ENCODE measurements at places on chromosomes 4 and X. TPM values are rescaled to one million over a fixed set of nuclear protein-coding genes. Genes with fewer than 3 reads are reported as not detected.

RS1 gene
- 4.5 TPM for total RNA-seq

SLC49A3 gene
- total RNA-seq = 30.2 TPM

EMCN gene
- total RNA-seq = 37.7 TPM

- no peaks in the 10 kb centered on the region for H3K27me3 ChIP-seq
- DNase-seq = no peak
- H3K4me3 ChIP-seq = no peak overlapping the region
- H3K36me3 ChIP-seq = no peaks in the 10 kb centered on the region
Measured at GRCh38 chr4:36884151-36884550, 360.4 kb upstream of the NWD2 start.

GRCh38 chrX:48787505-48788443, 1.4 kb downstream of the GATA1 start:
- no peak for DNase-seq
- H3K27me3 ChIP-seq = no peaks in the 10 kb centered on the region
- H3K4me1 ChIP-seq = no peaks in the 10 kb centered on the region
- no peak overlapping the region for H3K27ac ChIP-seq

DNA sequence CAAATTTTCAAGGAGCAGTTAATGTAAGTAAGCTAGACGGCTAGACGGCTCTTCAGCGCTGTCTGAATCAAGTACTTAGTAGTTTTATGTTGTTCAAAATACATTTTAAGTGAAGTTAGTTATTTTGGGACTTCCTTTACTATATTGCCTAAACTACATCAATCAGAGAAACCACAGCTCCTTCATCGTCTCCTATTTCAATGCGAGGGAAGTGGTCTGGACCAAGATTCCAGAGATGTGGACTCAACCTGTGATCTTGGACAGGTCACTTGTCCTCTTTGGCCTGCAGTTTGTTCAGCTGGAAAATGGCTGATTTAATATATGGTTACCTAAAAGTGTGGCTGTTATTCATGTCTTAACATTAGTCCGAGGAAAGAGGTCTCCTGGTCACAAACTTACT, 10.6 kb downstream of the ING2 start:
- DNase-seq = no peak
- H3K4me3 ChIP-seq = no peak overlapping the region
- H3K4me1 ChIP-seq = no peaks in the 10 kb centered on the region
- H3K27ac ChIP-seq = no peak overlapping the region
- no peaks in the 10 kb centered on the region for H3K27me3 ChIP-seq

DNA sequence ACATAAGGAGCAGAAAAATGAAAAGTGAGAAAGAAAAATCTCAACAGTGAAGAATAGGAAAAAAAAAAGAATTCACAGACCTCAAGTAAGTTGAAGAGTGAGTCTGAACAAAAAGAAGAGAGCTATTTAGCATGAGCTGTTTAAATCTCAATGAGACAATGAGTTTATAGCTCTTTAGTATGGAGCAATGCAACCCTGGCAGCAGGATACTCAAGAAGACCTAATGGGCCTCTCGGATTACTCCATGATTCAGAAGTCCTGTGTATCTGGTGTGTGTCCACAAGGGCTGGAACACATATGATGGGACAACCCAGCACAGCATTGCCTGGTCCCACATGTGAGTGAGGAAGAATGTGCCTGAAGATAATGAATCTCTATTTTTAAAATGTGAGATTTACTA, 563.1 kb upstream of the INTU start:
- no peaks in the 10 kb centered on the region for H3K4me1 ChIP-seq
- no peaks in the 10 kb centered on the region for H3K27me3 ChIP-seq
- H3K36me3 ChIP-seq = no peaks in the 10 kb centered on the region
- DNase-seq = no peak
- no peak overlapping the region for H3K4me3 ChIP-seq

GRCh38 chr4:88341227-88342192, 37.1 kb upstream of the HERC6 start:
- no peaks in the 10 kb centered on the region for H3K4me1 ChIP-seq
- no peak overlapping the region for H3K4me3 ChIP-seq
- peak; percentile 21 for DNase-seq

DNA sequence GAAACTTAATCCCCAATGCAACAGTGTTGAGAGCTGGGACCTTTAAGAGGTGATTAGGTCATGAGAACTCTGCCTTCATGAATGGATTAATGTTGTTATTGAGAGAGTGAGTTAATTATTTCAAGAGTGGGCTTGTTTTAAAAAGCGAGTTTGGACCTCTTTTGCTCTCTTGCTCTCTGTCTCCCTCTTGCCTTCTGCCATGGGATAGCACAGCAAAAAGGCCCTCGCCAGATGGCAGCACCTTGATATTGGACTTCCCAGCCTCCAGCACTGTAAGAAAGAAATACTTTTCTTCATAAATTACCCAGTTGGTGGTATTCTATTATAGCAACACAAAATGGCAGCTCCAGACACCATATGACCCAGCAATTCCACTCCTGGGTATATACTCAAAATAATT, 7.0 kb upstream of the ATP6AP2 start:
- H3K36me3 ChIP-seq = no peaks in the 10 kb centered on the region
- DNase-seq = no peak
- no peak overlapping the region for H3K27ac ChIP-seq
- no peaks in the 10 kb centered on the region for H3K4me1 ChIP-seq

GRCh38 chrX:129522184-129523078, 859 bp downstream of the SMARCA1 start:
- peak overlapping the region; percentile 85 for H3K27ac ChIP-seq
- H3K4me3 ChIP-seq = peak overlapping the region; percentile 59
- no peaks in the 10 kb centered on the region for H3K27me3 ChIP-seq
- no peaks in the 10 kb centered on the region for H3K36me3 ChIP-seq

GRCh38 chr4:101201421-101201820, 145.9 kb downstream of the PPP3CA start:
- peaks cover 5% of the 10 kb centered on the region for H3K4me1 ChIP-seq
- H3K36me3 ChIP-seq = no peaks in the 10 kb centered on the region
- H3K27me3 ChIP-seq = no peaks in the 10 kb centered on the region
- no peak overlapping the region for H3K27ac ChIP-seq

GRCh38 chr4:61204353-61205060, 4.4 kb downstream of the ADGRL3 start:
- H3K27ac ChIP-seq = no peak overlapping the region
- no peak overlapping the region for H3K4me3 ChIP-seq
- DNase-seq = no peak
- H3K4me1 ChIP-seq = no peaks in the 10 kb centered on the region
- H3K27me3 ChIP-seq = no peaks in the 10 kb centered on the region

DNA sequence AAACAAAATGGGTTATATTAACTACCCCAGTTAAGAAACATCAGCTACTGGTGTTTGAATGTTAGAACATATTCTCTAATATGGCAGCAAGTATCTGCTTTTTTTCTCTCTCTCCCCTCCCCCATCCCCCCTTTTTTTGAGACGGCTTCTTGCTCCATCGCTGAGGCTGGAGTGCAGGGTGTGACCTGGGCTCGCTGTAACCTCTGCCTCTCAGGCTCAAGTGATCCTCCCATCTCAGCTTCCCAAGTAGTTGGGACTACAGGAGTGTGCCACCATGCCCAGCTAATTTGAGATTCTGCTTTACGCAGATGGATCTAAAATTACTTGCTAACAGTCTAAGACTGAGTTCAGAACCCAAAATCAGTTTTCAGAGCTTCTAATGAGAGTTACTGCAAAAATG, 101.9 kb downstream of the AFF1 start:
- H3K27me3 ChIP-seq = no peaks in the 10 kb centered on the region
- H3K36me3 ChIP-seq = no peaks in the 10 kb centered on the region
- peaks cover 71% of the 10 kb centered on the region for H3K4me1 ChIP-seq
- DNase-seq = peak; percentile 77

GRCh38 chrX:17438221-17438620, 63.2 kb downstream of the NHS start:
- H3K36me3 ChIP-seq = no peaks in the 10 kb centered on the region
- no peaks in the 10 kb centered on the region for H3K27me3 ChIP-seq
- no peaks in the 10 kb centered on the region for H3K4me1 ChIP-seq
- no peak for DNase-seq
- H3K27ac ChIP-seq = no peak overlapping the region

- no peak overlapping the region for H3K27ac ChIP-seq
- peaks cover 12% of the 10 kb centered on the region for H3K36me3 ChIP-seq
- no peak overlapping the region for H3K4me3 ChIP-seq
- H3K27me3 ChIP-seq = no peaks in the 10 kb centered on the region
Measured at GRCh38 chr4:39931441-39931901, 46.2 kb downstream of the PDS5A start.

DNA sequence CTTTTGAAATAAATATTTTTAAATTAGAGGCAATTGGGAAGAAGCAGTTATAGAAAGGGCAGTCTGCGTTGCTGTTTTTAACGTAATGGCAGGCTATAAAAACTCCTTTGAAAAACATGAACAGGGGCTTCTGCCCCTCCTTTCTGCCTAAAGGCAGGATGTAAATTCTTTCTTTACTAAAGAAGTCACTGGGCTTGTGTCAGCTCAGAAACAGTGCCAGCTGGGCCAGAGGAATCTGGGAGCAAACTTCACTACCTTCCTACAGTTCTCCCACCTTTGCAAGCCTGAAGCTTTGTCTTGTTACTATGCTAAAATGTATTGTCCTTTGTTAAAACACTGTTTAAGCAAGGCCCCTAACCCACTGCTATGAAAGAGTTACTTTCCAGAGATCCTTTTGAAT, 1664.8 kb downstream of the RPA4 start:
- H3K27me3 ChIP-seq = no peaks in the 10 kb centered on the region
- H3K4me1 ChIP-seq = no peaks in the 10 kb centered on the region
- no peak for DNase-seq
- no peak overlapping the region for H3K4me3 ChIP-seq

GRCh38 chrX:66760651-66761050, 121.8 kb upstream of the EDA2R start:
- no peaks in the 10 kb centered on the region for H3K36me3 ChIP-seq
- no peaks in the 10 kb centered on the region for H3K4me1 ChIP-seq
- DNase-seq = no peak
- H3K27me3 ChIP-seq = no peaks in the 10 kb centered on the region

Data from upper lobe of left lung (tissue), 6 donors.